ENCODE measurements at places on chromosomes 2 and 18.

- DNase-seq, result no peak
Measured at GRCh38 chr2:42794271-42795046, 2.1 kb upstream of the HAAO start.

GRCh38 chr2:105781274-105781978, 36.7 kb downstream of the NCK2 start:
- peak; percentile 24 for DNase-seq

- DNase-seq, result peak; percentile 61
Measured at GRCh38 chr2:223779877-223780276, 57.5 kb downstream of the AP1S3 start.

DNA sequence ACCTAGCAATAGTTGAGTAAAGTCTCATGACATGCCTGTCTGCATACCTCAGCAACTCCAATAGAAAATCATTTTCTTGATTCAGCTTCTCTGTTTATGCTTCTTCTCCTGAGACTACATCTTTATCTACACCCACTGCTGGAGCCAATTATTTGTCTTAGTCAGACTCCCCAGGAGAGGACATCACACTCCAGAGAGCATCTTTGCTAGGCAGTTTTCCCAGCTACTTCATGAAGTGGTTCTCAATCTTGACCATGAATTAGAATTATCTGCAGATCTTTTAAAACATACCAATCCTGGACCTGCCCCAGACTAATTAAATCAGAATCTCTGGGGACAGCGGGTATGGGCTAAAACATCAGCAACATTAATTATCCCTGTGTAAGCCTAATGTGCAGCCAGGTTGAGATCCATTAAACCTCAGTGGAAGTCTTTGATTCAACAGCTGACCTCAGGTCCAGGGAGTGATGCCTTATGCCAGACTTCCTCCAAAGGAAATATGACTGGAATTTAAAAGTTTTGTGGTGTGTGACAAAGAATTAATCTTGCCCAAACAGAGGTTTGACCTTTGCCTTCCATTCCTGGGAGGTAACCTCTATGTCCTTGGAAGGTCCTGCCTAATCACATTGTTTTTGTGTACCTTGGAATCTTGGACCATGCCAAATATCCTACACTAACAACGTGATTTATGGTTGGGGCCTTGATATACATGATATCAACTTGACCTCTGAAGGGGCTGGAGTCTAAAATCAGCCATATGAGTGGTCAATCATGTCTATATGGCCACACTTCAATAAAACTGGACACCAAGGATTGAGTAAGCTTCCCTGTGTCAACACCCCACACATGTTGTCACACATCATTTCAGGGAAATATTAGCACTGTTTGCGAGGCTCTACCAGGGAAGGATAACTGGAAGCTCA, 99.3 kb upstream of the DNAJC10 start:
- no peak for DNase-seq

- no peak for DNase-seq
Measured at GRCh38 chr2:71882949-71883472, 264.7 kb downstream of the CYP26B1 start.

- DNase-seq, result peak; percentile 46
Measured at GRCh38 chr2:7730449-7730848, 813.2 kb downstream of the RNF144A start.

DNA sequence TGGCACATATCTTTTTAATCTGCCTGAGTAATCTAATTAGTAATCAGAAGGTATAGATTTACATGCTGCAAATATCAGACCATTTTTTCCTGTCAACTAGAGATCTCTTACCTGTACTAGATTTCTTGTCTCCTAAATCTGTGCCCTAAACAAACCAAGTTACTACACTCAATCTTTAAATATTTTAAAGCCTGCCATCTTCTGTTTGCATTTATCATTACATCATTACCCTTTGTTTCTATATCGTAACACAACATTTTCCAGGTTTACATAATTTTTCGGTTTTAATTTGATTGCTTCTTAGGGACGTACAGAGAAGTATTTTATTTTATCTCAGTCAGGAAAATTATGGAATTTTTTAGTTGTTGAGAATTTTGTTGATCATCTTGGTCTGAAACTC, 25.7 kb downstream of the PSMA8 start:
- no peak for DNase-seq

DNA sequence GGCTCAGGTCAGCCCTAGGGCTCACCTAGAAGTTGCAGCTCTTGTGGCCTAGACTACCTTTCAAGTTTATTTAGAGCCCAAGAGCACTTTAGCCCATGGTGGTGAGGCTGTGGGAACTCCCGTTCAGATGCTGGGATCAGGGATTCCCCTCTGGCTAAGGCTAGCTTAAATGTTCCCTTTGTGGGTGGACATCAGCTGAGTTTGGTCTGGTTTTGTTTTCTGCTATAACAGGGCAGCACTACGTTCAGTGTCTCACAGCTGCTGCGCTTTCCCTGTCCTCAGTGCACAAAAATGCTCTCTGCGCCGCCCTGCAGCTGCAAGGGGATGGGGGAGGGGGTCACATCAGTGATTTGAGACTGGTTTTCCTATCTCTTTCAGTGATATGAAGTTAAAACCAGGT, 170.5 kb upstream of the KCNJ3 start:
- DNase-seq, result no peak

GRCh38 chr2:16615246-16615645, 50.4 kb downstream of the CYRIA start:
- DNase-seq, result no peak

- no peak for DNase-seq
Measured at GRCh38 chr2:119229716-119230115, 6.1 kb downstream of the STEAP3 start.

GRCh38 chr18:26342646-26343045, 116.4 kb downstream of the TAF4B start:
- no peak for DNase-seq

- DNase-seq, result peak; percentile 56
Measured at GRCh38 chr2:46471-47345, at the start of gene FAM110C. TSS of gene FAM110C (minus strand) at chr2:46505. CDS start at chr2:46385, 120 bp downstream.

- DNase-seq, result no peak
Measured at GRCh38 chr2:134836986-134837385, 1.4 kb upstream of the ACMSD start.

- no peak for DNase-seq
Measured at GRCh38 chr18:69220529-69220928, 180.2 kb upstream of the DOK6 start.

- DNase-seq, result no peak
Measured at GRCh38 chr2:147660680-147661079, 184.1 kb upstream of the ACVR2A start.

DNA sequence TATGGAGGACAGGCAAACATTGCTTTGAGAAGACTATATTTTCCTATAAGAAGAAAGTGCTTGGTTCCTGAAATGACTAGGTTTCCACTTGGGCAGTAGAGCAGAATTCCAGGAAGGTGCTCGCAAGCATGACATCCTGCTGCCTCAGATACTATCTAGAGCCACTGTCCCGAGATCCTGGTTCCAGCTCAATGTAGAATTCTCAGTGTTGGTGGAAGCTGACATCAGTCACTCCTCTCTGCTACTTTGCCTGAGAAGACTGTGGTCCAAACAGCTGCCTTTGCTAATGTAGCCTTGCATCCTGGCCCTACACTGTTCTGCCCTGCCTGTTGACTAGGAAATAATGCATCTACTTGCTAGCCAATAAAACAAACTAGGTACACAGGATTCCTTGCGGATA, 50.0 kb upstream of the ITGA6 start:
- no peak for DNase-seq

DNA sequence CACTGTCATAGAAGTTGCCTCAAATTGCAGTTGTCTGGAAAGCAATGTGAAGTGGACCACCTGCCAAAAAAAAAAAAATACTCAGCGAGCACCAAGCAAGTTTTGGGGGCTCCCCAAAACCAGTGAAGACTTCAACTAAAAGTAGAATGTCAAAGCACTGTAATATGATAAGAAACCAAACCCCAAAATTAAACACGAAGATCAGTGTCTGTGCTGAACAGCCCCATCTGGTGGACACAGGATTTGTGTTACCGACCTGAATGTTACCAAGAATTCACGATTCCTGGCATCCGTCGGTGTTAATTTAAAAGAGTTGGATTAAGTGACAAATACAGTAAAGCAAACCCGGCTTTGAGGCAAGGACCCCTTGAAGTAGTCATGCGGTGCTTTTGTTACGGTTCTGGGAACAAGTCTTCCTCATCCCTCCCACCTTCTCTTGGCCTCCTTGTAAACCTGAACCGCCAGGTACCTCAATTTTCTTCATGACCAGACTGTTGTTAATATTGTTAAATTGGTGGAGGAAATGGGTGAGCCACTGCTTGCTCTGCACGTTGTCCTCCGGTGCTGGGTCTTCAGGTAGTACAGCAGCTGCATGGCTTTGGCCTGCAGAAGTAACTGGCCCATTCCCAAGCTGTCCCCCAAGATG, 31.3 kb upstream of the SSB start:
- DNase-seq, result peak; percentile 68

- no peak for DNase-seq
Measured at GRCh38 chr2:162217598-162217997, 25.6 kb downstream of the FAP start.

DNA sequence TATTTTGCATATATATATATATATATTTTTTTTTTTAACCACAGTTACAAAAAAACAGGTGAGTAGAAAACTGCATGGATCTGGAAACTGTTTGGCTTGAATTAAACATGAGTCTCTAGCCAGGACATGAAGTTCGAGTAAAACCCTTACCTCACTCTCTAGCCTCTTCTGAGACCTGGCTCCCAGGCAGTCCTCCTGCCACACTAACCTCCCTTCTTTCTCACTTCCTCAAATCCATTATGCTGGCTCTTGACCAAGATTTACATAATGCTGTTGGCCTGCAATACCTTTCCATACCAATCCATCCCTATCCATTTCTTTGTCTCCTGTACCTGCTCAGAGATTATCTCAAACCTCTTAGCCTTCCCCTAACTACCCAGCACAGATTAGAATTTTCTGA, 34.0 kb downstream of the PIGN start:
- DNase-seq, result no peak

DNA sequence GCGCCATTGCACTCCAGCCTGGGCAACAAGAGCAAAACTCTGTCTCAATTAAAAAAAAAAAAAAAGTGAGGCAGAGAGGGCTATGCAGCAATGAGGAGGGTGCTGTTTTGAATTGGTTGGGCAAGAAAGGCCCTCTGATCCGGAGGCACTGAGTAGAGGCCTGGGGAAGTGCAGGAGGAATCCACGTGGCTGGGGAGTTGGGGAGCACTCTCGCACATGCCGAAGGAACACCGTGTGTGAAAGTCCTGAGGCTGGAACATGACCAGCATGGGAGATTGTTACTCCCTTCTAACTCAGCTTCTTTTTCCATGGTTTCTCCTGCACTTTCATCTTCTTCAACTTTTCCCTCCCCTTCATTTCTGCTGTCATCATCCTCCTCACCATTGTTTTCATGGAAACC, 347.9 kb upstream of the HS6ST1 start:
- no peak for DNase-seq

DNA sequence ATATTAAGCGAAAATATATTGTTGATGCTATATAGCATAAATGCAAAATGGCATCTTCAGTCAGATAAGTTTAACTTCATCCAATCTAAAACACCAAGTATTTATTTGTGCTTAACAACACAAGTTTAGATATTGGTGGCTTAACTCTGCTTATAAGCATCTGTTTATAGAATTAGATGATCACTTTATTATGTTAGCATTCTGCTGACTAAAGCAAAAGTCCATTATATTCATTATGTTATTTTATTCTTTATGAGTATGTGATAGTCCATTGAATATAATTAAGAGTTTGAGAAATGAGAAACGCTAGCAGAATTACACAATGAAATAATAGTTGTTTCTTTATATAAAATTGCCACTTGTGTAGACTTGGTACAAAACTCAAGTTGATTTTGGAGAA, 401.2 kb upstream of the CDH7 start:
- DNase-seq, result no peak

- no peak for DNase-seq
Measured at GRCh38 chr18:50651334-50651733, 91.4 kb downstream of the MAPK4 start.

DNA sequence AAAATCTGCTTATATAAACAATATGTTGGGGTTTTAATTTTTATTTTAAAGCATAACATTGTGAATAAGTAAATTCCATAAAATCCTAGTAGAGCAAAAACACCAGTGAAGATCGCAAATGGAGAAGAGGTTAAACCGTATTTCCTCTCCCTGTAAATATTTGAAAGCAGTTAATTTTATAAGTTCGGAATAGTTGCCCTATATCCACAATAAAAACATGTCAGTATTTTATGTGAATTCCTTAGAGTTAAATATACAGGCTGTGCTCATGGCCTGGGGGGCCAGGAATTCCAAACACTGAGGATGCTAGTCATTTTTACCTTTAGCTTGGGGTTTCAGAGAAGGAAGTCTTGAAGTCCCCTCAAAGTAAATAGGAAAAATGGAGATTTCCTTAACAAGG, 135.0 kb downstream of the FIGN start:
- no peak for DNase-seq

GRCh38 chr2:191687867-191688266, 9.9 kb downstream of the NABP1 start:
- DNase-seq, result peak; percentile 31

DNA sequence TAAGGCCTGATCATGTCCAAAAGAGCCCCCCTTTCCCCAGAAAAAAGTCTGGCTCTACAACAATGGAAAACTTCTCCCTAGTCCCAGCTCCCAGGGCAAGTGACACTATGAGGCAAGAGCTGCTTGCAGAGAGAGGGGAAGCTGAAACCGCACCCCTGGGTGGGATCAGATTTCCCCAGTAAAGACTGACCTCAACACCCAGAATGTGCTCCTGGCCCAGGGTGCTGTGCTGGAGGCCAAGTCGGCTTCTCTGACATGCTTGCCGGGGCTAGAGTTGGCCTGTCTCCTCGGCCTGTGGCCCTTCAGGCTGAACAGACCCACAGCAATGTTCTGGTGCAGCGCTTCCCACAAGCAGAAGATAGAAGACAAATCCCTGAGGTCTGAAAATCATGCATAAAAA, 18.4 kb upstream of the ST8SIA3 start:
- no peak for DNase-seq

- no peak for DNase-seq
Measured at GRCh38 chr2:200851398-200852248, 12.8 kb downstream of the CLK1 start.

GRCh38 chr2:41707790-41708451, 339.9 kb upstream of the PKDCC start:
- DNase-seq, result no peak
